ENCODE measurements at places on chromosomes 7 and 10. TPM values are rescaled to one million over a fixed set of nuclear protein-coding genes. Genes with fewer than 3 reads are reported as not detected.
A peak's percentile ranks its signal among the peaks of the same experiment; 100 is the strongest.

GRCh38 chr7:37601321-37601720 lies 82.2 kb upstream of the GPR141 start:
- peaks cover 8% of the 10 kb centered on the region for H3K27me3 ChIP-seq
- H3K4me3 ChIP-seq, result no peak overlapping the region
- H3K4me1 ChIP-seq, result no peaks in the 10 kb centered on the region
- DNase-seq, result no peak
- no peaks in the 10 kb centered on the region for H3K36me3 ChIP-seq

DNA sequence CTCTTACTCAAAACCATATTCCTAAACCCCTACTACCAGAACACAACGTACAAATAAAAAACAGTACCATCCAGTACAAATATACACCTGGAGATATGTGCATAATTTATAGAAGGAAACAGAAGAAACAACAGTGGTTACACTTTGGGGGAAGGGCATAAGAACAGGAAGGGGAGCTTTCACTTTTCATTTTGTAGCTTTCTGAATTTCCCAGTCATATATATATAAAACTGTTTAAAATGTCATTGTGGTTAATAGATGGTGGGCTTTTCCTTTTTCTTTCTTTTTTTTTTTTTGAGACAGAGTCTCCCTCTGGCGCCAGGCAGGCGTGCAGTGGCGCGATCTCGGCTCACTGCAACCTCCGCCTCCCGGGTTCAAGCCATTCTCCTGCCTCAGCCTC lies 47.2 kb downstream of the MALSU1 start:
- peak overlapping the region; percentile 68 for H3K4me3 ChIP-seq
- peak overlapping the region; percentile 81 for H3K27ac ChIP-seq
- no peaks in the 10 kb centered on the region for H3K27me3 ChIP-seq
- H3K4me1 ChIP-seq, result peaks cover 30% of the 10 kb centered on the region
- H3K36me3 ChIP-seq, result no peaks in the 10 kb centered on the region
- DNase-seq, result peak; percentile 28

DNA sequence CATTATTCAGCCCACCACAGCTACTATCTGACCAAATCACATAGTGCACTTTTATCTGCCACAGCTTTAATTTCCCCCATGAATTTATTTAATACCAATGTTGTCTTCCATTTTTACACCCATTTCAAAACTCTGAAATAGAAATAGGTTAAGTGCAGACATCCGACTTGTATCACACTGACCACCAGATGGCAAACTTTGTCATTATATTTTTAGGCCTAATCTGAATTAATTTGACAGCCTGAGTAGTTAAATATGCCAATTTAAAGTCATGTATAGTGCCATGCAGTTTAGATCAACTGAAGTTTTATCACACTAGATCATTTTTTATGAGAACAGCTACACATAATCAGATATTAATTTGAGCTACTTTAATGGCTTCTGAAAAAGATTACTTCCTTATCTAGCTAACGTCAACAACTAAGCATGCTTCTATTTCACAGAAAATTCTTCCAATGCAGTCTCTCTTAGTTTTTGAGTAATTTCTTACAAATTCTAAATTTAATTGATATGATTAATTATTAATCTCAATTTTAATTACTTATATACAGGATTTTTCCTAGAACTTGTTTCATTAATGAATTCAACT lies 566.4 kb downstream of the GFRA1 start:
- H3K27me3 ChIP-seq, result no peaks in the 10 kb centered on the region
- no peaks in the 10 kb centered on the region for H3K4me1 ChIP-seq
- DNase-seq, result no peak
- no peaks in the 10 kb centered on the region for H3K36me3 ChIP-seq
- no peak overlapping the region for H3K27ac ChIP-seq

Gene CYP2C8
- total RNA-seq, result not detected

GRCh38 chr10:57638411-57638810 lies 629.3 kb downstream of the IPMK start:
- no peaks in the 10 kb centered on the region for H3K36me3 ChIP-seq
- no peaks in the 10 kb centered on the region for H3K4me1 ChIP-seq
- H3K4me3 ChIP-seq, result no peak overlapping the region
- no peak overlapping the region for H3K27ac ChIP-seq
- no peak for DNase-seq

Gene UNC5B
- 0.05 TPM for total RNA-seq
